ENCODE measurements at places on chromosomes 12 and 14. TPM values are rescaled to one million over a fixed set of nuclear protein-coding genes. Genes with fewer than 3 reads are reported as not detected.

LRIG3 gene
- 4.9 TPM for total RNA-seq

NFATC4 gene
- total RNA-seq, result 0.16 TPM

BCL2L14 gene
- total RNA-seq, result not detected

KRT2 gene
- total RNA-seq, result not detected

SLCO1B1 gene
- 0.63 TPM for total RNA-seq

FGF23 gene
- not detected for total RNA-seq

AVPR1A gene
- 0.07 TPM for total RNA-seq

IL22 gene
- total RNA-seq, result not detected

PYGL gene
- 129 TPM for total RNA-seq

GARIN6 gene
- not detected for total RNA-seq

AMIGO2 gene
- total RNA-seq, result 91.4 TPM

ASCL1 gene
- not detected for total RNA-seq

SAV1 gene
- 28.1 TPM for total RNA-seq

USP44 gene
- 0.20 TPM for total RNA-seq

AKAP5 gene
- total RNA-seq, result 0.35 TPM

TSHR gene
- total RNA-seq, result not detected

SOAT2 gene
- total RNA-seq, result 0.10 TPM

RTL1 gene
- 0.23 TPM for total RNA-seq

ARHGEF40 gene
- total RNA-seq, result 8.6 TPM

INHBE gene
- total RNA-seq, result 0.09 TPM

PSMB11 gene
- not detected for total RNA-seq

OR10G3 gene
- total RNA-seq, result not detected

CACNA2D4 gene
- not detected for total RNA-seq

GALNT8 gene
- not detected for total RNA-seq

KRT6C gene
- not detected for total RNA-seq

REC8 gene
- total RNA-seq, result 3.2 TPM

GPR65 gene
- not detected for total RNA-seq

WNT1 gene
- 0.07 TPM for total RNA-seq

OR6C65 gene
- not detected for total RNA-seq

PRKD1 gene
- total RNA-seq, result 2.8 TPM

SLC25A21 gene
- 1.2 TPM for total RNA-seq

KRT82 gene
- not detected for total RNA-seq

OTUB2 gene
- total RNA-seq, result 3.0 TPM

DTX3 gene
- 16.2 TPM for total RNA-seq

ENDOU gene
- not detected for total RNA-seq

PAX9 gene
- 2.5 TPM for total RNA-seq

RIMBP2 gene
- total RNA-seq, result 0.08 TPM

SPX gene
- 4.0 TPM for total RNA-seq

NDRG2 gene
- total RNA-seq, result 1.7 TPM

KIF21A gene
- 15.6 TPM for total RNA-seq

LPAR5 gene
- total RNA-seq, result 0.59 TPM
